ENCODE measurements at places on chromosomes 4 and X. TPM values are rescaled to one million over a fixed set of nuclear protein-coding genes. Genes with fewer than 3 reads are reported as not detected.

- DNase-seq: no peak
- no peak overlapping the region for H3K27ac ChIP-seq
- H3K4me1 ChIP-seq: peaks cover 41% of the 10 kb centered on the region
Measured at GRCh38 chr4:52716364-52717151, 34.7 kb downstream of the ERVMER34-1 start.

DNA sequence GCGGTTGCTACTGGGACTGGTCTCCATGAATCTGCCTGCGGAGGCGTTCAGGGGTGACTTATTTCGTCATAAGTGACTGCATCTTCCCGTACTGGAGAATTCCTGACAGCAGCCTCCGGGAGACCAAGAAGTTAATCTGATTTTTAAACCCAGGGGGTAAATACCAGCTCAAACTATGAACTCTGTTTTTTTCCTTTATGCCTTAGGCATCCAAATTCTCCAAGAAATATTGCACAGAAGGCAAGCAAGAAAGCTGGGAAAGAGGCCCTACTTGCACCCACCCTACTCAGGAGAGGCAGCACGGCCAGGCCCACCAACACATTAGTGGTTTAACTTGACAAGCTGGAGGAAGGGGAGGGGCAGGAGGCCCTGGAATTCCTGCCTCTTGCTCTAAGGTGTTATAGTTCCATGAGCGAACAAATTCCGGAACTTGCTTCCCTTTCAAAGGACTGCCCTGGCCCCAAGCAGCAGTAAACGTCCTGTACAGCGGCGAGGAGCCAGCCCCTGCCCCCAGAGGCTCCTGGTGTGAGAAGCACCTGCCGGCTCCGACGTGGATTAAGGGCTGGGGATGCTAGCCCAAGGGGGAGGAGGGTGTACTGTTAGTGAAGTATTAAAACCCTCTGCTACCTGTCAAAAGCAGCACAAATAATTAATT is 177.2 kb downstream of the AFAP1 start:
- H3K36me3 ChIP-seq: peaks cover 28% of the 10 kb centered on the region
- peaks cover 8% of the 10 kb centered on the region for H3K4me1 ChIP-seq
- no peaks in the 10 kb centered on the region for H3K27me3 ChIP-seq
- H3K27ac ChIP-seq: no peak overlapping the region
- peak; percentile 56 for DNase-seq

- no peaks in the 10 kb centered on the region for H3K4me1 ChIP-seq
- H3K4me3 ChIP-seq: no peak overlapping the region
- H3K27ac ChIP-seq: no peak overlapping the region
- H3K36me3 ChIP-seq: peaks cover 32% of the 10 kb centered on the region
Measured at GRCh38 chr4:6608758-6609414, 31.6 kb upstream of the MRFAP1 start.

Gene ZDHHC15
- 0.15 TPM for total RNA-seq

- no peaks in the 10 kb centered on the region for H3K27me3 ChIP-seq
- H3K27ac ChIP-seq: peak overlapping the region; percentile 59
- no peaks in the 10 kb centered on the region for H3K36me3 ChIP-seq
- DNase-seq: no peak
Measured at GRCh38 chrX:80807606-80807991, 2.1 kb downstream of the BRWD3 start.

DNA sequence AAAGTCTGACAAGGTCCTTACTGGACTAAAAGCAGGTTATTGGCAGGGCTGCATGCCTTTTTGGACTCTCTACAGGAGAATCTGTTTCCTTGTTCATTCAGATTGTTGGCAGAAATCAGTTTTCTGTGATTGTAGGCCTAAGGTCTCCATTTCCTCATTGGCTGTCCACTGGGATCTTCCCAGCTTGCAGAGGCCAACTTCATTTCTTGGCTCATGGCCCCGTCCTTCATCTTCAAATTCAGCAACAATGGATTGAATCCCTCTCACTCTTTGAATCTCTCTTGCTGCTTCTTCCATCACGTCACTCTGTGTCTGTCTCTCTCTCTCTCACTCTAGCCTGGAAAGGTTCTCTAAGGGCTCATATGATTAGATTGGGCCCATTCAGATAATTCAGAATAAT is 14.9 kb upstream of the GLUD2 start:
- no peak for DNase-seq
- no peaks in the 10 kb centered on the region for H3K4me1 ChIP-seq
- H3K36me3 ChIP-seq: no peaks in the 10 kb centered on the region

Measured in chondrocyte (in vitro differentiated cells).